ENCODE measurements at places on chromosomes 4 and X. TPM values are rescaled to one million over a fixed set of nuclear protein-coding genes. Genes with fewer than 3 reads are reported as not detected.

GRCh38 chr4:102341201-102341600, 4.1 kb downstream of the SLC39A8 start:
- H3K4me1 ChIP-seq, result peaks cover 16% of the 10 kb centered on the region
- no peaks in the 10 kb centered on the region for H3K36me3 ChIP-seq
- no peak for DNase-seq
- no peaks in the 10 kb centered on the region for H3K27me3 ChIP-seq
- H3K4me3 ChIP-seq, result no peak overlapping the region
- H3K27ac ChIP-seq, result no peak overlapping the region

DNA sequence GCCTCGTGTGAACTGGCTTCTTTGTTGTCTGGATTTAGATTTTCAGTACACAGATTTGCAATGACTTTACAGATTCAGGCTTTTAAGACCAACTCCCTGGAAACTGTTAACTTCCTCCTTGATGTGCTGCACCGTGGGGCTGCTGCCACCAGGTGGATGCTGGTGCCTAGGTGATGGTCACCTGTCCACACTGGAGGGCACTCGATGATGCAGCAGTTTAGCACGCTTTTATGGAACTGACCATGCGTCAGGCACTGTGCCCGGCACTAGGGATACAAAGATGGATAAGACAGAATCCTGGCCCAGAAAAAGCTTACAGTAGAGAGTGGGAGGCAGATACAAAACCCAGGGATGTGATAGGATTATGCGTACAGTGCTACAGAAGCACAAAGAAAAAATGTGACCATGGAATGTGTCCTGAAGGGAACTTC, 180.7 kb downstream of the CEP135 start:
- no peak for DNase-seq
- H3K27ac ChIP-seq, result no peak overlapping the region
- H3K4me3 ChIP-seq, result no peak overlapping the region

GRCh38 chr4:181950372-181951127, 292.7 kb upstream of the TENM3 start:
- no peak overlapping the region for H3K4me3 ChIP-seq
- H3K4me1 ChIP-seq, result no peaks in the 10 kb centered on the region
- no peak overlapping the region for H3K27ac ChIP-seq
- H3K36me3 ChIP-seq, result no peaks in the 10 kb centered on the region

GRCh38 chrX:37420185-37420584, 71.0 kb downstream of the PRRG1 start:
- no peaks in the 10 kb centered on the region for H3K4me1 ChIP-seq
- H3K36me3 ChIP-seq, result no peaks in the 10 kb centered on the region
- H3K4me3 ChIP-seq, result no peak overlapping the region
- H3K27ac ChIP-seq, result no peak overlapping the region

- no peaks in the 10 kb centered on the region for H3K27me3 ChIP-seq
- no peak overlapping the region for H3K4me3 ChIP-seq
- no peak for DNase-seq
- H3K4me1 ChIP-seq, result no peaks in the 10 kb centered on the region
Observed at GRCh38 chr4:154314248-154314647, 177.4 kb downstream of the DCHS2 start.

DNA sequence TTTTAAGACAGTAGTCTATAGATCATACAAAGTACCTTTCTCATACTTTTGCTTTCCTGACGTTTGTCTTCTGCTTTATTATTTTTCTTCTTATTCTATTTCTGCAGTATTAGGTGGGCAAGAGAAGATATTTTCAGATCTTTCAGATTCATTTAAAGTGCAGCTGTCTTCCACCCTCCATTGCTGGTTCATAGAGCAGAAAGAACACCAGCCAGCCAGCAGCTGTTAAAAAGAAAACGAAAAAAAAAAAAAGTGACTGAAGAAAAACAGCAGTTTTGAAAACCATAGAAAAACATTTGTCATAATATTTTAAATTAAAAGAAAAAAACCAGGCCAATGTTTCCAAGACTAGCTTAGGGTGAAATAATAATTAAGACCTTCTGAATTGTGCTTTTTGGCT, 42.9 kb downstream of the SMAD1 start:
- DNase-seq, result no peak
- H3K4me3 ChIP-seq, result no peak overlapping the region
- no peaks in the 10 kb centered on the region for H3K27me3 ChIP-seq

DNA sequence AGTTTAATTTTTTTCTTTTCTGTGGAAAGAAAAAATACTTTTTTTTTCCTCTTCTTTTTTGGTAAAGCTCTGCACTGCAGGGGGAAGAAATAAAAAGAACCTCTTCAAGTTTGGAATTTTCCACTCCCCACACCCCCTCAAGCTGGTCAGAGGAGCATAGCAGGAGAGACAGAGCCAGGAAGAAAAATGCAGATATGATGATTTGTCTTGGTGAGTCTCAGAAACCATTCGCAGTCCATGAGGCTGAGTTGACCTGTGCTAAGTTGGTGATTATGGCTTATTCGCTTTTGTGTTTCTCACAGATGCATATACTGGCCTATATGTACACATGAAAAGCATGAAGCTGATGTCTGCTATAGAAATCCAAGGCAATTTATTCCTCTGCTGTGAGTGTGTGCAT, 205.9 kb downstream of the LDB2 start:
- H3K4me1 ChIP-seq, result peaks cover 25% of the 10 kb centered on the region
- no peak for DNase-seq
- no peak overlapping the region for H3K4me3 ChIP-seq
- no peaks in the 10 kb centered on the region for H3K27me3 ChIP-seq

DNA sequence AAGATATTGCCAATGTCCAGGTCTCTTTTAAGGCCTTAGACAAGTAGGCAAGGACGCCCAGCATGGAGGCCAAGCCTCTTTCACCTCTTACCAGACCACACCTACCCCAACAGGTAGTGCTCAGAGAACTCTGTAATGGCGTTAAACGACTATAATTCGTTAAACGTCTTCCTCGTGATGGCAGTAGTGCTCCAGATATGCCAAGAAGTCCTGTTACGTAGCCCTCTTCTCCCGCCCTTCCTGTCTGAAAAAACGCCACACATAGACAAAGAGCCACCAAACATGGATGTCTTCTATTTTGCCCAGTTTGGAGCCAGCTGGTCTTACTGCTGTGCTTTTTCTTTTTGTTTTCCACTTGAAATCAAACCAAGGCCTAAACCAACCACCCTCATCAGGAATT, 190.7 kb downstream of the OR13H1 start:
- no peaks in the 10 kb centered on the region for H3K27me3 ChIP-seq
- DNase-seq, result peak; percentile 93
- no peaks in the 10 kb centered on the region for H3K4me1 ChIP-seq
- H3K36me3 ChIP-seq, result no peaks in the 10 kb centered on the region
- no peak overlapping the region for H3K27ac ChIP-seq
- H3K4me3 ChIP-seq, result peak overlapping the region; percentile 12

- H3K4me1 ChIP-seq, result no peaks in the 10 kb centered on the region
- peak overlapping the region; percentile 98 for H3K4me3 ChIP-seq
- peaks cover 4% of the 10 kb centered on the region for H3K36me3 ChIP-seq
- peak overlapping the region; percentile 92 for H3K27ac ChIP-seq
- no peaks in the 10 kb centered on the region for H3K27me3 ChIP-seq
- DNase-seq, result no peak
Observed at GRCh38 chr4:2962614-2963174, 512 bp downstream of the NOP14 start.

GRCh38 chrX:102154218-102154860, 1.4 kb downstream of the BEX5 start:
- no peak overlapping the region for H3K27ac ChIP-seq
- DNase-seq, result no peak
- H3K4me1 ChIP-seq, result no peaks in the 10 kb centered on the region
- no peaks in the 10 kb centered on the region for H3K36me3 ChIP-seq

DNA sequence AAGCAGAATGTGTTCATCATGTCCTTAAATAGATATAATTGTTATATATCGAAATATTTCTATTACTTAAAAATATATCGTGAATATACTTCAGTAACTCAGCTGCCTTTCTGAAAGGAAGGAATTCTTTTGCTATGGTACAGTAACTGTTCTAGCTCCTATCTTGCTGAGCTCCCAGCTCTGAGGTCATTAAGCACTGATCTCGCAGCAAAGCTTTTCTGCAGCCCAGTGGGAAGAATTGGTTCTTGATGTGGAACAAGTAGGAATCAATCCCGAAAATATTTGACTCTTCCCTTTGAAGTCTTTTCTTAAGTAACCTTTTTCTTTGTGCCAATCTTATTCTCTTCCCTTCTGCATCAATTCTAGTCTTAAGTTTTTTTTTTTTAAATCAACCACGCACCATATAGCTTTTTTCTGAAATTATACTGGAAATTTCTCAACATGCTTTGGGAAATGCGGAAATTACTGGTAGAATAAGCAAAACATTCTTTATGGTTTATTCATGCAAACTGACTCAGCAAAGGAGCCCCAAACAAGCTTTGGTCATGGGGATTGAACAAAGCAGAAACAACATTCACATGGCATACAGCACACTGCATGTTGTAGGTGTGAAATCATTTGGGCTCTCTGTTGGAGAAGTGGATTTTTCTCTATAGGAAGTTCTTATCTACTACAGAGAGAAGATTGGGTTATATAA, 428.9 kb upstream of the GNPDA2 start:
- H3K36me3 ChIP-seq, result no peaks in the 10 kb centered on the region
- no peaks in the 10 kb centered on the region for H3K27me3 ChIP-seq
- H3K4me3 ChIP-seq, result no peak overlapping the region
- no peak overlapping the region for H3K27ac ChIP-seq
- no peaks in the 10 kb centered on the region for H3K4me1 ChIP-seq

GRCh38 chr4:53656421-53656981, 65.2 kb upstream of the LNX1 start:
- H3K4me1 ChIP-seq, result no peaks in the 10 kb centered on the region
- no peaks in the 10 kb centered on the region for H3K36me3 ChIP-seq
- peak overlapping the region; percentile 63 for H3K27ac ChIP-seq
- no peak overlapping the region for H3K4me3 ChIP-seq

DNA sequence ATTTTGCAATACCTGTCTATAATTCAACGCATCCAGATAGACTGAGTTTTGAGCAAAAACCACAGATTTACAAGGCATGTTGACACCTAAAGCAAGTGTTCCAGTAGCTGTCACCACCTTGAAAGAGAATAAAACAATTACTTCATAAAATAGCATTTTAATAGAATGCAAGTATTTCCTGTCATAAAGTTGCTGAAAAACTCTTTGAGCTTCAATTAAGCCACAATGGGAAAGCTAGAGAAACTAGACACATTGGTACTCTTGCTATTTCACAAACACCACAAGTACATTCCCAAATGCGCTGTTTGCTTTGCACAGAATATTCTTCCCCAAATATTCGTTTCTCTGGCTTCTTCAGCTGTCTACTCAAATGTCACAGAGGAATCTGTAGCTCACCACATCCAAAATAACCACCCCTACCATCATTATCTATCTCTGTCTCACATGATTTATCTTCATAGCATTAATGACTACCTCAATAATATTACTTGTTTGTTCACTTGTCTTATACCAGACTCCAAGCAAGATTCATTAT, 70.3 kb downstream of the DDX60 start:
- no peak overlapping the region for H3K27ac ChIP-seq
- no peaks in the 10 kb centered on the region for H3K36me3 ChIP-seq
- no peak overlapping the region for H3K4me3 ChIP-seq
- no peak for DNase-seq
- H3K27me3 ChIP-seq, result no peaks in the 10 kb centered on the region

GRCh38 chr4:6115342-6115741, 85.0 kb downstream of the JAKMIP1 start:
- H3K4me1 ChIP-seq, result no peaks in the 10 kb centered on the region
- H3K4me3 ChIP-seq, result no peak overlapping the region
- no peaks in the 10 kb centered on the region for H3K36me3 ChIP-seq
- no peak for DNase-seq
- H3K27me3 ChIP-seq, result peaks cover 31% of the 10 kb centered on the region
- H3K27ac ChIP-seq, result no peak overlapping the region

DNA sequence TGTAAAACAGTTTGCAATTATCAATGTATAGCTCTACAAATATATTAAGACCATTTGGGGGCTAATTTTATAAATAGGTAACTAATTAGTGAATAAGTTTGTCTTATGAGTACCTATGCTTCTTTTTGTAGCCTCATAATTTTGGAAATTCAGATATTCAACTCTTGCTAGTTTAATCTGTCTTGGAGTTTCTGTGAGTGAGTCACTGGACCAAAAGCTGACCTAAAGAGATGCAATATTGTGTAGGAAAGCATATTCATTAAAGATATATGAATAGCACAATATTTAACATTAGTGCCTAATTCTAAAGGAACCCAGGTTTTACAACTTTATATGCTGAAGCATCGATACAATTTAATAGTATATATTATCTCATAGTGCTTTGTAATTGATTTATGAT, 161.3 kb upstream of the PCDH18 start:
- no peak overlapping the region for H3K4me3 ChIP-seq
- peak overlapping the region; percentile 30 for H3K27ac ChIP-seq
- no peaks in the 10 kb centered on the region for H3K27me3 ChIP-seq
- DNase-seq, result no peak

- H3K4me1 ChIP-seq, result no peaks in the 10 kb centered on the region
- no peaks in the 10 kb centered on the region for H3K27me3 ChIP-seq
- no peak overlapping the region for H3K4me3 ChIP-seq
- H3K36me3 ChIP-seq, result no peaks in the 10 kb centered on the region
- no peak overlapping the region for H3K27ac ChIP-seq
Observed at GRCh38 chrX:106220177-106220576, 52.1 kb downstream of the PWWP3B start.

- peaks cover 5% of the 10 kb centered on the region for H3K27me3 ChIP-seq
- no peak for DNase-seq
- no peaks in the 10 kb centered on the region for H3K4me1 ChIP-seq
- no peaks in the 10 kb centered on the region for H3K36me3 ChIP-seq
Observed at GRCh38 chr4:16075061-16075460, 8.8 kb downstream of the PROM1 start.

DNA sequence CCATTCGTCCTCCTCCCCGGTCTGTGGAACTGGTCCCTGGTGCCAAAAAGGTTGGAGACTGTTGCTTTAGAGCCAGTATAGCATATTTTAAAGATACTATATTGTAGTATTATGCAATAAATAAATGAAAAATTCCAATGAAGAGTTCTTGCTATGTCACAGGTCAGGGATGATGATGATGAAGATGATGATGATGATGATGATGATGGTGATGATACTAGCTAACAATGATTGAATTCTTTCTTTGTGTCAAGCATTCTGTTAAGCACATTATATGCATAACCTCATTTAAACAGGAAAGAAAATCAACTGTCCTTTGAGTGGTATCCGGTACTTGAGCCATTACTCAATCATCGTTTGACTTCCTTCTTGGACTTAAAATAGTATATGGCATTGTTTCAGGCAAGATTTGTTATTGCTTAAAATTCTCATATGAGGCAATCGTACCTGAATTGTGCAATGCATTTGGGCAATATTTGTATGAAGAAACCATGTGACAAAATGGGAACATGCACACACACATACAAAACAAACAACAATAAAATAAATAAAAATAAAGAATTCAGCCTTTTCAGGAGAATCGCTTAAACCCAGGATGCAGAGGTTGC, 22.8 kb upstream of the TLR2 start:
- no peaks in the 10 kb centered on the region for H3K27me3 ChIP-seq
- peaks cover 3% of the 10 kb centered on the region for H3K4me1 ChIP-seq
- H3K4me3 ChIP-seq, result no peak overlapping the region
- no peaks in the 10 kb centered on the region for H3K36me3 ChIP-seq

- peak overlapping the region; percentile 83 for H3K27ac ChIP-seq
- no peak for DNase-seq
- H3K36me3 ChIP-seq, result no peaks in the 10 kb centered on the region
- H3K4me1 ChIP-seq, result no peaks in the 10 kb centered on the region
Observed at GRCh38 chrX:14873676-14874049, 442 bp downstream of the MOSPD2 start.

- H3K27me3 ChIP-seq, result no peaks in the 10 kb centered on the region
- H3K27ac ChIP-seq, result no peak overlapping the region
- no peaks in the 10 kb centered on the region for H3K36me3 ChIP-seq
- no peak overlapping the region for H3K4me3 ChIP-seq
Observed at GRCh38 chrX:110588164-110588563, 207.5 kb downstream of the CHRDL1 start.

The RASGEF1B gene
- 5.0 TPM for total RNA-seq

The SPANXB1 gene
- total RNA-seq, result not detected

The SLC25A14 gene
- 12.2 TPM for total RNA-seq

The COMMD8 gene
- 10.8 TPM for total RNA-seq

The GYPB gene
- total RNA-seq, result not detected

The ATP1B4 gene
- not detected for total RNA-seq
